ENCODE measurements at places on chromosomes 5 and 9.

DNA sequence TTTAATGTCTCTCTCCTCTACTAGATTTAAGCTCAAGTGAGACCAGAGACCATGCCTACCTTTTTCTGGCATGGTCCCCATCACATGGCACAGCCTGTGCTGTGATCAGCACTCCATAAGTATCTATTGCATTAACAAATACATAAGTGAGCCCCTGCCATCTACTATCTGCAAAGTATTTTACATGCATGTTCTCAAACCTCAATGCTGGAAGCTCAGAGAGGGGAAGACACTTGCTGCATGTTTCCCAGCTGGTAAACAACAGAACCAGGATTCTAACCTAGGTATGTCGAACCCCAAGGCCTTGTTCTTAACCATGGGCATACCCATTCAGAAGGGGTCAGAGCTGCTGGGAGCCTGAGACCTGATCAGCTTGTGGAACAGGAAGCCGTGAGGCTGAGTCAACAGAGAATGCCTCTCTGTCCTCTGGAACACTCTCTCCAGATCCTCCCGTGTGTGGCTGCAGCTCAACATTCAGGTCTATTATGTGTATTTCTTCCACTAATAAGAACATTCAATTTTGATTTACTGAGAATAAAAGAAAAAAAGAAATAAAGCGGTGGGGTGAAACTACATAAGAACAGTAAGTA lies 232.5 kb upstream of the MSX2 start:
- no peak for DNase-seq

DNA sequence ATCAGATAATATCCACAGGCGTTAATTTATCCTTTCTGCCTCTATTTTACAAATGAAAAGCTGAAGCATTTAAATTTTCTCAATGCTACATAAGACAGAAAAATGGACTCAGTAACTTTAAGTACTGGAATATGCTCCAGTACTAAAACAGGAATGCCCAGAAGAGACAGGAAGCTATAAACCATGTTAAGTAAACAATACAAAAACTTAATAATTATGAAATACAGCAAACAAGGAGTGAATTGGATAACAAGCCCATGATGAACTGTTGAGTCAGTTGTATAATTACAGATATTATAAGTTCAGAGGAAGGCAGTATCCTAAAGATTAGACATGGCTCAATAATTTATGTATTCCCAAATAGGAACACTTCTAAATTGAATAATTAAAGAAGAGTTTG lies 148.5 kb downstream of the CHSY3 start:
- no peak for DNase-seq

- no peak for DNase-seq
Measured at GRCh38 chr9:77848897-77849296, 182.7 kb downstream of the GNAQ start.

- no peak for DNase-seq
Measured at GRCh38 chr5:85921590-85921989, 696.2 kb upstream of the COX7C start.

GRCh38 chr5:155587458-155587857 lies 573.9 kb downstream of the KIF4B start:
- DNase-seq = no peak

DNA sequence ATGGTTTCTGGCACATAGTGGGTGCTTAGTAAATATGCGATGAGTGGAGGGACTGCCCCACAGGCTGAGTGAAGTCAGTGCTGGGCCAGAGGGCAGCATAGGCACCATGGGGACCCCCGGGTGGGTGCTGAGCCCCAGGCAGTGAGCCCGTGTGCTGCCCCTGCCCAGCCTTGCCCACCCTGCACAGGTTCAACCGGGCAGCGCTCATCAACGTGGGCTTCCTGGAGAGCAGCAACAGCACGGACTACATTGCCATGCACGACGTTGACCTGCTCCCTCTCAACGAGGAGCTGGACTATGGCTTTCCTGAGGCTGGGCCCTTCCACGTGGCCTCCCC lies 7.2 kb downstream of the B4GALT7 start:
- no peak for DNase-seq

DNA sequence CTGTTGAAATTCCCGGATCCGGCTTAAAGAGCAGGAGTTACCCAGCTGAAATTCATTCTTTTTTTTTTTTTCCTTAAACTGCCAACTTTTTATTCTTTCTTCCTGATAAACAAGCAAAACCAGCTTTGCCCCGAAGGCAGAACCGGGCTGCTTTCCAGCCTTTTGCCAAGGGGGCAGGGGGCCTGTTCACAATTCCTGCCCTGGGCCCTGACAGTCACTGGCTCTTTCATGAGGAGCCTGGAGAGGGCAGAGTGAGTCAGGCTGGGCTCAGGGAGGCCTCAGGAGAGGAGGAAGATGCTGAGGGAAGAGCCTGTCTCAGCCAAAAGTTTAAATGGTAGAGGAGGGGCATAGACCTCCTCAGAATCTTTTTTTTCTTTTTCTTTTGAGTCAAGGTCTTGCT lies 4.8 kb downstream of the GLIPR2 start:
- DNase-seq = no peak

- no peak for DNase-seq
Measured at GRCh38 chr9:89815903-89816573, 211.2 kb downstream of the GADD45G start.

DNA sequence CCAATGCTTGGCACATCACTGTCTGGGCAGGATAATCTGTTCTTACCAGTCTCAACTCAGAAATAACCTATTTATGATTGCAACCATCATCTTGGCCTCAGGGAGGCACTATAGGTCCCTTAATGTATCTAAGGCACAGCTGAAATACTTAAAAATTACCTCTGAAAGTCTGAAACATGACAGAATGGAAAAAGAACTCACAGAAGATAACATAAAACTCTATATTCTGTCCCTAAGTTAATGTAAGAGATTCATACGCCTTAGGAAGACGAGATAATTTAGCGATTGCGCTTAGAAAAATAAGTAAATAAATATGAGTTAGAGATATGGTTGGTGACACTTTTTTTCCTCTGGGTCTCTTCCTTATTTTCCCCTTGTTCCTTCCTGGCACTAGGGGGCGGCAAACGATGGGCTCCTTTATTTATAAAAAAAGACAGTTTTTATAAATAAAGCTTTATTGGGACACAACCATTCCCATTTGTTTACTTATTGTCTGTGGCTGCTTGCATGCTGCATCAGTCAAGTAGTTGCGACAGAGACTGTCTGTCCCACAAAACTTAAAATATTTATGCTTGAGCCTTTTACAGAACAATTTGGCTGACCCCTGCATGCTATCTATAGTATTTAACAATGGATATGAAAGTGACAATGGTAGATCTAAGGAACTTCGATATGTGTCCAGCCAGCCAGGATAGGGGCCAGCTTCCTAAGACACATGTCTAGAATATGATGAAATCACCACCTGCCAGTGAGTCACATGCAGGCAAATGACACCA lies 79.6 kb downstream of the PDE4D start:
- DNase-seq = no peak

GRCh38 chr5:76292620-76293322 lies 110.3 kb upstream of the IQGAP2 start:
- no peak for DNase-seq

- peak; percentile 36 for DNase-seq
Measured at GRCh38 chr5:179530069-179530998, 20.0 kb upstream of the RUFY1 start.

- no peak for DNase-seq
Measured at GRCh38 chr5:34731435-34732232, 75.5 kb downstream of the RAI14 start.

DNA sequence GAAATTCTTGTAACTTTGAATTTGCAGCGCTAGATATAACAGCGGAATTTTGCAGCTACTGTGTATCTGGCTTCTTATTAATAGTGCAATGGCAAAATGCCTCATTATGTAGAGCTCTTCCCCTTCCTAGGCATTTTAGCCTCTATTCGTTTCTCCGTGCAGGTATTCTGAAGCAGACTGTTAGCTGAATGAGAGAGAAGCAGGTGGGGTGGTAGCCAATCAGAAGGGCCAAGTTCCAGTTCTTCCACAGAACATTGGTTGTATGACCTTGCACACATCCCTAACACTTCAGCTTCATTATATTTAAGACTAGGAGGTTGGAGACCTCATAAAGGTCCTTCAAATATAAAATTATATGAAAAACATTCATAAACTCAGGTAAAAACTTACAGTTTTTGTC lies 1.2 kb upstream of the VPS13A start:
- DNase-seq = no peak

DNA sequence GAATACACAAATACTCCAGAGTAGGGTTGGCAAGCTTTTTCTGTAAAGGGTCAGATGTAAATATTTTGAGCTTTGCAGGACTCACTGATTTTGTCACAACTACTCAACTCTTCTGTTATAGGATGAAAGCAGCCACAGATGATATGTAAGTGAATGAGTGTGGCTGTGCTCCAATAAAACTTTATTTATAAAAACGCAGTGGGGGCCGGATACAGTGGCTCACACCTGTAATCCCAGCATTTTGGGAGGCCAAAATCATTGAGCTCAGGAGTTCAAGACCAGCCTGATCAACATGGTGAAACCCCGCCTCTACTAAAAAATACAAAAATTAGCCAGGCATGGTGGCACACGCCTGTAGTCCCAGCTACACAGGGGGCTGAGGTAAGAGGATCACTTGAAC lies 69.1 kb downstream of the FBXW11 start:
- DNase-seq = no peak

- no peak for DNase-seq
Measured at GRCh38 chr5:91189480-91190313, 193.4 kb downstream of the ARRDC3 start.

DNA sequence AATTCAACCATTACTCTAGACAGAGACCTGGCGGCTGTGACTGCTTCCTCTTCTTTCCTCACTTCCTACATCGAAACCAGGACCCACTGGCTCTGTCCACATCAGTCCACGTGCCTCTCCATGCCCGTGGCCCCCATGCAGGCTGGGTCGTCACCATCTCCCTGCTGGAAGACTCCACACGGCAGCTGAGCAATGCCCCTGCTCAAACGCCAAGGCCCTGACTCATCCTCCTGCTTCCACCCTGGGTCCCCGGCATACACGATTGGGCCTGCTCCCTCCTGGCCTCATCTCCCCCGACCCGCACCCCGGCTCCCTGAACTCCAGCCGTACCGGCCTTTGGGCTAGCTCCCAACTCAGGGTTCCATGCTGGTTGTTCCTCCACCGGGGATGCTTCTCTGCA lies 67.2 kb upstream of the IER5L start:
- DNase-seq = no peak

- no peak for DNase-seq
Measured at GRCh38 chr9:110602281-110602680, 22.7 kb upstream of the SVEP1 start.

DNA sequence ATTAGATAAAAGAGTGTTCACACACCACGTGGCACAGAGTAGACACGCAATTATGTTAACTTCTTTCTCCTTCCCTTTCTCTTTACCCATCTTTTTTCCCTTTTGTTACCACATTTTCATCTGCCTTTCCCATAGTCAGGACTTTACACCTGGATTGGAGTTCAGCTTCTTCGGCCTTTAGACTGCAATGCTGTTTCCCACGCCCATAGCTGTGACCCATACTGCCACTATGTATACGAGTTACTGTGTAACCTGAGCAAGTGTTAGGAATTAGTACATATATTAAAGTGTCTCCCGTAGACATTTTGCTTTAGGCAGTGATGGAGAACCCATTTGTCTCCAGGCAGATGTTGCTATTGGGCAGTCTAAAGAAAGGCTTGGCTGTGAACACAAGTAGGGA lies 143.6 kb upstream of the SLC28A3 start:
- no peak for DNase-seq

DNA sequence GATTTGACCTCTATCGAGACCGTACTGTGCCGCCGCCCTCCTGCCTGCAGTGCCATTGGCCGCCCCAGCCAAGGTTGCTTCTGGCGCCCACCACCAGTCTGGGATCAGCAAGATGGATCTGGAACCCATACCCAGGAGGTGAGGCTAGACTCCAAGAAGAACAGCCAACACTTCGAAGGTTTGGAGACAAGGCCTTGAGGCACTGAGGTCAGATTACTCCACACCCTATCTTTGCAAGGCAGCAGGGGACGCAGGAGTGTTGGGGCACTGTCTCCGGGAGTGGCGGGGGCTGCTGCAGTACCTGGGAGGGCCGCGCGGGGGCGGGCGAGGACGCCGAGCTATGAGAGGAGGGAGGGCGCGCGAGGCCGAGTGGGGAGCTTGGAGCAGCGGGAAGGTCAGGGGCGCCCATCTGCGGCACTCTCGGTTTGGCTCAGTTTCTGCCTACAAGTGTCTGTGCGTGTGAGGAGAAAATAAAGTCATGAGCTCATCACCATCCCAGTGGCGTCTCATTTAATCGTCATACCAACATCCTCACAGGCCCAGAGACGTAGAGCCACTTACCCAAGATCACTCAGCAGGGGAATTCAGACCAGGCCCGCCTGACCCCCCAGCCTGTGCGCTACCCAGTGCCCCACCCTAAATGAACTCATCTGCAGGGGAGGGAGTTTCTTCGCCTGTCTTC lies 20.5 kb upstream of the PSD2 start:
- DNase-seq = peak; percentile 61

GRCh38 chr9:124964056-124964455 lies 23.2 kb upstream of the GOLGA1 start:
- DNase-seq = no peak

- no peak for DNase-seq
Measured at GRCh38 chr9:35490155-35490909, 421 bp downstream of the RUSC2 start.

DNA sequence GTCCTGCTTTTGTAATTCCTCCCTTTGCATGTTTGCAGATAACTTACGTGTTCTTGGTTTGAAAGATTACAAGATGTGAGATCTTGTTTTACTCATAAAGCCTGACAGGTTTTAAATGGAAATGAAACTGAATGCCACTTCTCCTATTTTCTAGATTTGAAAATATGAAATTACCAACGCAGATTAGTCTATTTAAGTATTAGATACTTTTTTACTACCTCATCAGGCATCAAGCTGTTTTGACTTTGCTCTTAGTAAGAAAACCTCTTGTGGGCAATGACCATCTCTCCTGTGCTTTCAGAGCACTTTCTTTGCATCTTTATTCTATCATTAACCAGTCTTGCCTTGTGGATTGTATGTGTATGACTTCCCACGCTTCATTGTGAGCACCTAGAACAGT lies 3.5 kb downstream of the DMXL1 start:
- no peak for DNase-seq

- no peak for DNase-seq
Measured at GRCh38 chr5:135491552-135492318, 39.6 kb upstream of the TIFAB start.

DNA sequence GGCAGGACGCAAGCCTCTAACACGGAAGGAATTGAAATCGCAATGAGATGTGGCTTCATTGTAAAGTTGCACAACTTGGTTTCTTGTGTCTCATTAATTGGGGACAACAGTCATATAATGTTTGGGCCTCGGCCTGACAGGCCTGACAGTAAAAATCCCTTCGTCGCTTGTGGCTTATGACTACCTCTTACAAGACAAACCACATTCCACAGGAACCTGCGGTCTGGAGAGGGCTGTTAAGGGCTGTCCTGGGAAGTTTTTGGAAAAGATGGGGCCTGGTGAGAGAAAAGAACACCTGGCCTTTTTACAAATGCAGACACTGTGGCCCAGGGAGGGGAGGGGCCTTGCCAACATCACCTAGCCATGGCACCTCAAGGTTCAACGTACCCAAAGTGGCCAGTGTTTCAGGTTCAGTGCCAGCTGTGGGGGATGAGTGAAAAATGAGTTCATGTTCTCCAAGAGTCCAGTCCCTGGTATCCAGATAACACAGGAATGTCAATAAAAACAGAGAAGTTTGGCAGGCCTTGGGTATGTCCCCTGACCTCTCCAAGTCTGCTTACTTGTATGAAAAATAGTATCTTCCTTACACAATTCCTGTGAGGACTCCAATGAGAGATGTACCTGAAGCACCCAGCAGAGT lies 22.2 kb downstream of the SHB start:
- DNase-seq = no peak

Measured in stimulated activated CD8-positive, alpha-beta memory T cell treated with anti-CD3 and anti-CD28 coated beads, Interleukin-4, amount 100 ng/mL, for 1 hour (primary cell).